ENCODE measurements at places on chromosomes 1 and 21.
A peak's percentile ranks its signal among the peaks of the same experiment; 100 is the strongest.

DNA sequence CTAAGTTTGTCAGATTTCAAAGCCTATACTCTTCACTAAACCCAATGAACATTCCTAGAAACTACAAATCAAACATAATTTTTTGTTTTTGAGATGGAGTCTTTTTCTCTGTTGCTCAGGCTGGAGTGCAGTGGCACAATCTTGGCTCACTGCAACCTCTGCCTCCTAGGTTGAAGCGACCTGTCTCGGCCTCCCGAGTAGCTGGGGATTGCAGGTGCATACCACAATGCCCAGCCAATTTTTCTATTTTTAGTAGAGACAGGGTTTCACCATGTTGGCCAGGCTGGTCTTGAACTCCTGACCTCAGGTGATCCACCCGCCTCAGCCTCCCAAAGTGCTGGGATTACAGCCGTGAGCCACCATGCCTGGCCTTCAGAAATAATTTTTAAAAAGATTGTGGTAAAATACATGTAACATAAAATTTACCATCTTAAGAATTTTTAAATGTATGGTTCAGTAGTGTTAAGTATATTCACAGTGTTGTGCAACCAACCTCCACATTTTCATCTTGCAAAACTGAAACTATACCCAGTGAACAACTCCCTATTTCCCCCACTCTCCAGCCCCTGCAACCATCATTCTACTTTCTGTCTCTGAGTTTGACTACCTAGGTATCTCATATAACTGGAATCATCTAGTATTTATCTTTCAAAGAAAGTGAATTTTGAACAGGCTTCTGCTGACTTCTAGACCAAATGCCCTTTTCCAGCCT is 2.7 kb upstream of the CFAP141 start:
- no peak for DNase-seq

DNA sequence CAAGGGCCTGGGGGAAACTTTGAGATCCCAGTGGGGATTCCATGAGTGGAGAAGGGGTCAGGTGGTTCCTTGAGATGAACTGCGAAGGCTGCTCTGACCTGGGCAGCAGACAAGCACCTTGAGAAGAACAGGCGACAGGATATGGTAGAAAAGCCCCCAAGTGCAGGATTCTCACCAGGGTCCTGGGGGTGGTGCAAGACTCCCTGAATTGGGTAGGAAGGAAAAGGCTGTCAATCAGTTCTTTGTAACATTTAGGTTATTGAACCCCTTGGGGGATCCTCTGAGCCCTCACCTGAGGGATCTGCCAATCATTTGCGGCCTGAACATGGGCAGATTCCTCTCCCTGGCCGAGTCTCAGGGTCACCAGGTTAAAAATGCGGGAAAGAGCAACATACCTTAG is 2.4 kb upstream of the PRAMEF12 start:
- DNase-seq, result no peak

DNA sequence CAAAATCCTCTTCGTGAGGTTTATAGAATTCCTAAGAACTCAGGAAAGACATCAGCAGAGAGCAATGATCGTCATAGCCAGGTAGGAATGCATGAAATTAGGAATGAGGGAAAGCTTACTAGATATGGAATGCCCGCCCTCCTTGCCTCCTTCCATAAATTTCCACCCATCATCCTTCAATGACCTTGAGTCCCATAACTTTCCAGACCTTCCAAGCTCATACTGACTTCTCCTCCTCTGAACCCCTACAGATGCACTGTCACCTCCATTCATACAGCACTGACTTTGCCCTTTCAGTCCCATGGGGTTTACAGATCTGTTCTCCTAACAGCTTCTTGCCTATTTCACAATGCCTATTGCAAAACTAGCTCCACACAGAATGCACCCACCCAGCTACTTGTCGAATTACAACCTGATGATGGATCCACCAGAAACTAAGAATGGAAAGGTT is 23.8 kb upstream of the PPP1R15B start:
- DNase-seq, result no peak

DNA sequence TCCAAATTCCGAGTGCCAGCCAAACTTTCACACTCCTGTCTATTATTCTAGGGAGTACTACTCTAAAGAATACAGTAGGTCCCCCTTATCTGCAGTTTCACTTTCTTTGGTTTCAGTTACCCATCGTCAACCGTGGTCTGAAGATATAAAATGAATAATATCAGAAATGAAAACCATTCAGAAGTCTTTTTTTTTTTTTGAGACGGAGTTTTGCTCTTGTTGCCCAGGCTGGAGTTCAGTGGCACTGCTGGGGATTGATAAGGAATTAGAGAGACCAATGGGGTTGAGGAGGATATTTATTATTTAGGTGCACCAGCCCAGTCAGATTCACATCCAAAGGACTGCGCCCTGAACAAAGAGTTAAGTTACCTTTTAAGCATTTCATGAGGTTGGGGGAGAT is 52.9 kb upstream of the SRSF10 start:
- DNase-seq, result no peak

- DNase-seq, result no peak
Measured at GRCh38 chr1:109821221-109821669, 57.5 kb upstream of the EPS8L3 start.

GRCh38 chr21:38567335-38567969 is 69.2 kb upstream of the ERG start:
- no peak for DNase-seq

GRCh38 chr1:229860926-229861325 is 206.1 kb upstream of the GALNT2 start:
- no peak for DNase-seq

DNA sequence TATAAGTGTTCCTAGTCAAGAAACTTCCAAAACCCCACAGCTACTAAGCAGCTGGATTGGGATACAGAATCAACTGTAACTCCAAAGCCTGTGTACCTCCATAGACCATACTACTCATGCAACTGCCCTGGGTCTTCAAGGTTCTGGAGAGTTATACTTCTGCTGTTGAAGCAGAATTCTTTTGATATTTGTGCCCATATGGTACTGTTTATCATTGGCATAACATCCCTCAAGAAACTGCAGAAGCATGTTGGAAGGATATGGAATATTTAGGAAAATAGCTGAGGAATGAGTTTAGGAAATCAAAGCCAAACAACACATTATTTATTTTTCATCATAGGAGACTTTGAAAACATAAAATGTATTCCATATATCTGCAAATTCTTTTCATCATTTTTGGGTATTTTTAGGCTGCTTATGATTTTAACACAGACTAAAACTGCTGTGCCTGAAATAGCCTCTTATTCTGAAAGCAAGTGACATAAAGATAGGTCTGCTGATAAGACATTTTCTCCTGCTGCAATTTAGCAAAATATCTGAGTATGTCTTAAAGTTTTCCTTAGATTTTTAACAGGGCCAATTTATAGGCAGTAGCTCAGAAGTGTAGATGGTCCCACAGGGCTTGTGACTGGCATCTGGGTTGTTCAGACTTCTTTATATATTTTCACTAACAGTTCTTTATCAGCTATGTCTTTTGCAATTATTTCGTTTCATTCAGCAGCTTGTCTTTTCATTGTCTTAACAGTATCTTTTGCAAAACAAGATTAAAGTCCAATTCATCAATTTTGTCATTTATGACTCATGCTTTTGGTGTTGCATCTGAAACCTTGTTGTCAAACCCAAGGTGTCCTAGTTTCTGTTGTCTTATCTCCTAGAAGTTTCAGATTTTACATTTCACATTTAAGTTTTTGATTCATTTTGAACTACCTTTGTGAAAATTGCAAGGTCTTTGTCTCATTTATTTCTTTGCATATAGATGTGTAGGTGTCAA is 41.1 kb upstream of the ZNF124 start:
- DNase-seq, result peak; percentile 27

- no peak for DNase-seq
Measured at GRCh38 chr1:171716616-171717015, 25.2 kb downstream of the VAMP4 start.

- DNase-seq, result no peak
Measured at GRCh38 chr1:179066471-179066870, 15.4 kb upstream of the TOR3A start.

DNA sequence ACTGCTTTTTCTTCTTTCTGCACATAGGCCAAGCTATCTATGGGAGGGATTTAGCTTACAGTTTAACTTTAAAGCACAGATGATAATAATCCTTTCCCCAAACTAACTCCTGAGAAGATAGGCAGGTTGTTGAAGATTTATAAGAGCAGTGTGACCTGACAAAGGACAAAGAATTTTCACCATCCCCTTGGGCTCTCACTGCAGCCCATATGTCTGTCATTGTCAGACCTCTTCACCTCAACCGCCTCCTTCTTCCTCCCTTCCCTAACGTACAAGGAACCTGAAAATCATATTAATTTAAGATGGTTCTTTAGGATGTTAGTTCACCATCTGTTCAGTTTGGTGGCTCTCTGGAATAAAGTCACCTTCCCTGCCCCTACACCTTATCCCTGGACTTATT is 5.0 kb downstream of the RNU1-2 start:
- DNase-seq, result no peak

Measured in CD4-positive, alpha-beta T cell treated with Interleukin-4 for 4 hours (primary cell).